NCI-H526 (cell line): ENCODE measurements at places on chromosomes 1 and 21.

DNA sequence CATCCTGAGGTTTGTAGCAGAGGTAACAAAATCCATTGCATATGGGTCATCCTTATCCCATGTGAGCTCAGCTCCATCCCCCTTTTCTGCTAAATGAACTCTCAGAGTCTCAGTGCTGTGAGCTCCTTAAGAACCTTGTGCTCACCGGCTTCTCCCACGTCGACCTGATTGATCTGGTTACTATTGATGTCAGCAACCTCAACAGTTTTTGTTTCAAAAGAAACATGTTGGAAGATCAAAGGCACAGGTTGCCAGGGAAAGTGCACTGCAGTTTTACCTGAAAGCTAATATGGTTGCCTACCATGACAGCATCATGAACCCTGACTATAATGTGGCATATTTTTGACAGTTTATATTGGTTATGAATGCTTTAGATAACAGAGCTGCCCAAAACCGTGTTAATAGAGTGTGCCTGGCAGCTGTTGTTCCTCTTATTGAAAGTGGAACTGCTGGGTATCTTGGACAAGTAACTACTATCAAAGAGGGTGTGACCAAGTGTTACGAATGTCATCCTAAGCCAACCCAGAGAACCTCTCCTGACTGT lies 131.4 kb downstream of the HS2ST1 start:
- DNase-seq: no peak

DNA sequence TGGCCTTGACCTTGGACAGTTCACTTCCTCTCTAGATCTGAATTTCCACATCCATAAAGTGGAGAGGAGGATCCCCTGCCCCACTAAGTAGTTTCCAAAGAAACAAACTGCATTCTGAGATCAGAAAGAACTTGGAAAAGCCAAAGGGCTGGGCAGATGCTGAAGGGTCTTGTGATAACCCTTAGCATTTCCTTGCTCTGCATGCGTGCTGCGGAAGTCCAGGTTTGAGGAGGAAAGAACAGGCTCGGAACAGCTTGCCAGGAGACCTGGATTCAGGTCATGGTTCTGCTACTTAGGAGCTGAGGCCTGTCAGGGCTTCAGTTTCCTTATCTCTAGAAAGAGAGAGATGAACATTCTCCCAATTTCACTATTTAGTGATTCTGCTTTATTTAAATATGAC lies 27.2 kb downstream of the IGFN1 start:
- no peak for DNase-seq

DNA sequence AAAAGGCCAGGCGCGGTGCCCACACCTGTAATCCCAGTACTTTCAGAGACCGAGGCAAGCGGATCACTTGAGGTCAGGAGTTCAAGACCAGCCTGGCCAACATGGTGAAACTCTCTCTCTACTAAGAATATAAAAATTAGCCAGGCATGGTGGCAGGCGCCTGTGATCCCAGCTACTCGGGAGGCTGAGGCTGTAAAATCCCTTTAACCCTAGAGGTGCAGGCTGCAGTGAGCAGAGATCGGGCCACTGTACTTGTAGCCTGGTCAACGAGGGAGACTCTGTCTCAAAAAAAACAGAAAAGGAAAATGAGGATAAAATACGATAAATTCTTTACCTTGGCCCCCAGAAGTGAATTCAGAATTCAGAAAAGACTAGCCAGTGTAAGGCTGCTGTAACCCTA lies 1.6 kb downstream of the TMEM50B start:
- DNase-seq: no peak

DNA sequence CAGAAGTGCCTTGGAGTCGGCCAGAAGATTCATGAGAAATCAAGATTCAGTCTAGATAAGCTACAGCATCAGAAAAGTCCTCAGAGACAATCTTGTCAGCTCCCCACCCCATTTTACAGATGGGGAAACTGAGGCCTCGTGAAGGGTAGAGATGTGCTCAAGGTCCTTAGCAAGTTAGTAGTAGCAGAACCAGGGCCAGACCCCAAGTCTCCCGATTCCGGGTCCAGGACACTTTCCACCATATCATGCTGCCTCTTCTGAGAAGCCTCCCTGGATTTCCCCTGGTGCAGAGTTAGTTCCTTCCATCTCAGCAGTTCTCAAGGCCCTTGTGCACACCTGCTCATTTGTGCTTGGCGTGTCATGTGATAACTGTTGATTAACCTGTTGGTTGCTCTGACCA lies 91.5 kb upstream of the ACTL8 start:
- no peak for DNase-seq

- DNase-seq: peak; percentile 52
Observed at GRCh38 chr1:17274186-17275170, 25.6 kb downstream of the PADI3 start.

DNA sequence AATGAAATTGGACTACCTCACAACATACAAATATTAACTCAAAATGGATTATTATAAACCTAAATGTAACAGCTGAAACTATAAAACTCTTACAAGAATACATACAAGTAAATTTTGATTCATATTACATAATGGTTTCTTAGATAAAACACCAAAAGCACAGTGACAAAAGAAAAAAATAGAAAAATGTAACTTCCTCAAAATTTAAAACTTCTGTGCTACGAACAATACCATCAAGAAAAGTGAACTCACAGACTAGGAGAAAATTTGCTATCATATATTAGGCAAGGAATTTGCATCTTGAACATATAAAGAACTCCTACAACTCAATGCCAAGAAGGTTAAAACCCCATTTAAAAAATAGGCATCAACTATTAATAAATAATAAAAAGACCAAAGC lies 31.2 kb downstream of the ANGPTL3 start:
- DNase-seq: no peak

- peak; percentile 28 for DNase-seq
Observed at GRCh38 chr21:33265664-33266049, 510 bp upstream of the IL10RB start.

- no peak for DNase-seq
Observed at GRCh38 chr1:183962903-183963302, 74.6 kb downstream of the COLGALT2 start.
